CD4-positive, alpha-beta T cell treated with Interleukin-2 at 100 ng/mL for 4 hours (primary cell): ENCODE measurements at places on chromosomes 13 and 19.

DNA sequence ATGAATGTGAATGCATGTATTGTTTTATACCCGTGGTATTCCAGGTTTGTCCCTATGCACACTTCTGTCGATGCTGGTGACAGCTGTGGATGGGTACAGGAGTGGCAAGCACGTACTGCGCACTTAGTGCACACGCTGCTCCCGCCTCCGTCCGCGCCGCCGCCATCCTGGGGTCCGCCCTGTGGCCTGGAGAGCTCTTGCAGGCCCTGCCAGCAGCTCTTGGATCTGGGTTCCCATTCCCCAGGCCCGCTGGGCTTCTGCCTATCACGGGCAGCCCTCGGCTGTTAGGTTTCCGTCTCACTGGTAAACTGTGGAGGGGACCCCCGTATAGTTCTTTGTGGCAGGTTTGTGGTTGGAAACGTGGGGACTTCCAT, 4.0 kb downstream of the GNA11 start:
- no peak for DNase-seq

DNA sequence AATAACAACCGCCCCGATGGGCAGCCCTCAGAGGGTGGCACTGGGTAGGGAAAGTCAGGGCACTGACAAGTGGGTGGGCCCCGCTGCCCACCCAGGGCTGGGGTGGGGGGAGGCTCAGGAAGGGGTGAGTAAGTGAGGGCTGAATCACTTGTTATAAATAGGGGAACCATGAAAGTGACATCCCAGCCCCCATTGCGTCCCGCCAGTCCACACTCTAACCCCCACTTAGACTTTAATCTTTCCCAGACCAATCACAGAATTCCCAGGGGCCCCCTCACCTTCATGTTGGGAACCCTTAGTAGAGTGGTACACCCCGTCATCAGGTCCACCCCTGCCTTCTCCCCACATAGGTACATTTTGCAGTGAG, 37.0 kb upstream of the NANOS3 start:
- no peak for DNase-seq

DNA sequence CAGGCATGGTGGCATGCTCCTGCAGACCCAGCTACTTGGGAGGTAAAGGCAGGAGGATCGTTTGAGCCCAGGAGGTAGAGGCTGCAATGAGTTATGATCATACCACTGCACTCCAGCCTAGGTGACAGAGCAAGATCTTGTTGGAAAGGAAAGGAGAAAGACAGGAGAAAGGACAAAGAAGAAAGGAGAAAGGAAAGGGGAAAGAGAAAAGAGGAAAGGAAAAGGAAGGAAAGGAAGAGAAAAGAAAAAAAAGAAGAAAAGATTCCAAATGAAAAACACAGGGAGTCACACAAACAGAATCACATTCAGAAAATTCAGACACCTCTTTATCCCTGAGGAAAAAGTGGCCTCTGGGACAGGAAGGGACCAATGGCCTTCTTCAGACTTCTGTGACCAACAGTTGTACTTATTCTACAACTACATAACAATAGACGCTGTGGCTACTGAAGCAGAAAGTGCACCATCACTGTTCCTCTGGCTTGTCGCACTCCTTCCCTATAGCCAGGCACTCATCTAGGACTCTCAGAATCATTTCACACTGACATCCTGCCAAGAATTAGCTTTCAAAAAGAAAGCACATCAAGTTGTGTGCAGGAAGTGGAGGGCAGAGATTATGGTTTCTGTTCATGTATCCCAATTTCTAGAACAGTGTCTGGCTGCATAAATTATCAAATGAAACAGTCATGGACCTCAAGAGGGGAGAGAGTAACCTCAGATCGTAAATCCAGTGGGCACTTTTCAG, 5.9 kb downstream of the MTMR6 start:
- DNase-seq = no peak

- no peak for DNase-seq
These were observed 83.0 kb downstream of the FLT1 start for GRCh38 chr13:28411831-28412353.

GRCh38 chr19:50896591-50897190, 14.5 kb downstream of the KLK4 start:
- no peak for DNase-seq

- no peak for DNase-seq
These were observed 3.1 kb upstream of the TYROBP start for GRCh38 chr19:35911173-35911572.

DNA sequence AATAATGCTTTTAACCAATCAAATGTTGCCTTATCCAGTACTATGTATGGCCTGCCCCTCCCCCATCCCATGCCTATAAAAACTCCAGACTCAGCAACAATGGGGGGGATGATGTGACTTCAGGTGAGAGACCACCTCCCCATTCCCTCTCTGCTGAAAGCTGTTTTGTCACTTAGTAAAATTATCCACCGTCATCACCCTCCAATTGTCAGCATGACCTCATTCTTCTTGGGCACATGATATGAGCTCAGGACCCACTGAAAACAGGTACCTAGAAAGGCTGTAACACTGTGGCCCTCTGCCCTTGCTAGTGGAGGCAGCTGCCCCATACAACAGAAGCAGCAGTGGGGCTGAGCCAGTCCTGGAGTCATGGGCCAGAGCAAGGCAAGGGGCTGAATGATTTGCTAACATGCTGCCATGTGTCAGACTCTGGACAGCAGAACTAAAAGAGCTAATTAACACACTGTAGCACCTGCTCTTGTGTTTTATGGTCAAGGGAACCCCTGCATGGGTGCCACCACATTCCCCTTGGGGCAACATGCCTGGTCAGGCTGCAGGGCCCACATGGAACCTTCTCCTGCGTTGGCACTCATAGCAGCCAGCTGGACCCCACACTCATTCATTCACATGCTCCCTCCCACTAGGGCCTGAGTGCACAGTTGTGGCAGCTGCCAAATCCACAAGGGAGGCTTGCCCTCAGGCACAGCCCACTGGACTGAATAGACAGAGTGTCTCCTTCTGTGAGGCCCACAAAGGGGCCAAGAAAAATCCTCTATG, 722.2 kb upstream of the PCDH20 start:
- no peak for DNase-seq

GRCh38 chr13:114131583-114132418, 622 bp downstream of the RASA3 start:
- no peak for DNase-seq

GRCh38 chr13:105914291-105915036, 621.0 kb downstream of the EFNB2 start:
- no peak for DNase-seq
